Omental fat pad (tissue), 4 donors: ENCODE measurements at places on chromosomes 6 and 20. TPM values are rescaled to one million over a fixed set of nuclear protein-coding genes. Genes with fewer than 3 reads are reported as not detected.

The NDRG3 gene
- 9.5 TPM for total RNA-seq

The DNAH8 gene
- not detected for total RNA-seq

The SLC22A3 gene
- total RNA-seq = 12.2 TPM

The FKBP5 gene
- total RNA-seq = 321 TPM

The CNKSR3 gene
- 5.2 TPM for total RNA-seq

The DDX27 gene
- 36.3 TPM for total RNA-seq

The TMEM244 gene
- total RNA-seq = not detected

The VWA7 gene
- 0.36 TPM for total RNA-seq

The GCLC gene
- 86.3 TPM for total RNA-seq

The TREM2 gene
- not detected for total RNA-seq

The CCDC28A gene
- 11.2 TPM for total RNA-seq

The IL17F gene
- total RNA-seq = not detected

The BPIFB1 gene
- total RNA-seq = not detected

The WFDC10B gene
- not detected for total RNA-seq

The BTN1A1 gene
- not detected for total RNA-seq

The MKKS gene
- total RNA-seq = 7.7 TPM

The CPNE5 gene
- total RNA-seq = 8.8 TPM

The RAET1L gene
- not detected for total RNA-seq

The AHI1 gene
- total RNA-seq = 26.3 TPM

The MYBL2 gene
- total RNA-seq = not detected

The ADGRF5 gene
- total RNA-seq = 80.2 TPM

The MCHR2 gene
- total RNA-seq = not detected

The LGSN gene
- total RNA-seq = not detected

The HMGCLL1 gene
- 1.6 TPM for total RNA-seq

The OR2J3 gene
- total RNA-seq = not detected

The IMPG1 gene
- total RNA-seq = not detected

The GATA5 gene
- total RNA-seq = 3.7 TPM

The RRAGD gene
- 11.8 TPM for total RNA-seq

The NDUFAF4 gene
- 9.6 TPM for total RNA-seq

The FAM83C gene
- total RNA-seq = 0.09 TPM

The NNAT gene
- total RNA-seq = 29.1 TPM

The TAF11 gene
- 23.6 TPM for total RNA-seq

The RFX6 gene
- total RNA-seq = not detected

The NKX2-2 gene
- not detected for total RNA-seq

The ENPP1 gene
- total RNA-seq = 21.7 TPM

The VSX1 gene
- not detected for total RNA-seq
